CD4-positive, alpha-beta T cell treated with Interleukin-10 for 1 hour (primary cell): ENCODE measurements at places on chromosomes 16 and 17.

- no peak for DNase-seq
Observed at GRCh38 chr17:60724647-60725046, 47.0 kb downstream of the BCAS3 start.

- no peak for DNase-seq
Observed at GRCh38 chr16:15398618-15399316, 3.2 kb downstream of the MPV17L start.

- DNase-seq, result no peak
Observed at GRCh38 chr17:4851084-4851483, 17.9 kb downstream of the MINK1 start.

- no peak for DNase-seq
Observed at GRCh38 chr17:61208301-61209105, 191.1 kb upstream of the TBX2 start.

GRCh38 chr16:1494129-1494640 is 1.0 kb downstream of the TELO2 start:
- DNase-seq, result no peak

DNA sequence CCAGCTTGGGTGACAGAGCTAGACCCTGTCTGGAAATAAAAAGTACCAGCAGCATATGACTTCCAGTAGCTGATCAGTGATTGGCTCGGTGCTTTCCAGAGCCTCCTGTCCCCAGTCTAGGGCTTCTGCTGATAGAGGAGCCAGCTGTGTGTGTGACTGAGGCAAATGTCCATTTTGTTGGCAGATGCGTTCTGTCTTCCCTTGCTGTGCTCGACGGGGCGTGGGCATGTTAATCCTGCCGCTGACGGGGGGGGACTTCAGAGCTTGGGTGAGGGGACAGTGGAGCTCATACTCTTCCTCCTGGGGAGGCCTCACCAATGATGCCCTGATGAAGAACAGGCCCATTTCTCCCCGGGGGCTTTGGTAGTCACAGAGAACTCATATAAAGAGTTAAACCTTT is 14.6 kb downstream of the KCTD2 start:
- no peak for DNase-seq

DNA sequence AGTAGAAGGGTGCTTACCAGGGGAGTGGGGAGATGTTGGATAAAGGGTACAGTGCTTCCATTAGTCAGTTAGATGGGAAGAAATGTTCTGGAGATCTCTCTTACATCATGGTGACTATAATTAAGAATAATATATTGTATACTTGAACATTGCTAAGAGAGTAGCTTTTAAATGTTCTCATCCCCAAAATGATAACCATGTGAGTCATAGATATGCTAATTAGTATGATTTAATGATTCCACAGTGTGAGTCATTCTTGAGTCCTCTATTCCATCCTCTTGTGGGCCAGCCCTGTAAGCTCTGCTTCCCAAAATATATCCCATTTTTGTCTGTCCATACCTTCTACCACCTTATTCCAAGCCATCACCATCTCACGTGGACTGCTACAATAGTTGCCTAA is 80.6 kb upstream of the CDH11 start:
- no peak for DNase-seq

GRCh38 chr16:68033101-68033500 is 10.0 kb downstream of the DUS2 start:
- no peak for DNase-seq

- no peak for DNase-seq
Observed at GRCh38 chr17:15323131-15323530, 18.3 kb downstream of the TEKT3 start.

DNA sequence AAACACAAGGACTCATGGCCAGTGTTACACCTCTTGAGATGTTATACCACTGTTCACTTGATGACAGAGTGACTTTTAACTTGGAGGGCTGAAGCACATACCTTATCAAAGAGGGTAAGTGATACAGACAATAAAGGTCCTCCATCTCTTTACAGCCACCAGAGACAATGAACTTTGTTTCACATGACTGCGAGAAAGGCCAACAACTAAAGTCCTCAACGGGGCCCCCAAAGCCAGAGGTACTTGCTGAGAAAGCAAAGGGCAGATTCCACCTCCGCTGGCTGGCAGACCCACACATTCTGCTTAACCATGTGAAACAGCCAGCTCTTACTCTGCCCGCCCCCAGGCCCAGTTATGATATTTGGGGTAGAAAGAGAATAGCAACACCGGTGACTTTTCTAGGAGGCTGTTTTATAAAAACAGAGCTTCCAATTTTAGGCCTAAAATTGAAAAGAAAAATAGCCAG is 21.4 kb downstream of the DCUN1D3 start:
- DNase-seq, result no peak

- DNase-seq, result peak; percentile 99
Observed at GRCh38 chr17:7204828-7205461, 14.7 kb downstream of the DLG4 start.

DNA sequence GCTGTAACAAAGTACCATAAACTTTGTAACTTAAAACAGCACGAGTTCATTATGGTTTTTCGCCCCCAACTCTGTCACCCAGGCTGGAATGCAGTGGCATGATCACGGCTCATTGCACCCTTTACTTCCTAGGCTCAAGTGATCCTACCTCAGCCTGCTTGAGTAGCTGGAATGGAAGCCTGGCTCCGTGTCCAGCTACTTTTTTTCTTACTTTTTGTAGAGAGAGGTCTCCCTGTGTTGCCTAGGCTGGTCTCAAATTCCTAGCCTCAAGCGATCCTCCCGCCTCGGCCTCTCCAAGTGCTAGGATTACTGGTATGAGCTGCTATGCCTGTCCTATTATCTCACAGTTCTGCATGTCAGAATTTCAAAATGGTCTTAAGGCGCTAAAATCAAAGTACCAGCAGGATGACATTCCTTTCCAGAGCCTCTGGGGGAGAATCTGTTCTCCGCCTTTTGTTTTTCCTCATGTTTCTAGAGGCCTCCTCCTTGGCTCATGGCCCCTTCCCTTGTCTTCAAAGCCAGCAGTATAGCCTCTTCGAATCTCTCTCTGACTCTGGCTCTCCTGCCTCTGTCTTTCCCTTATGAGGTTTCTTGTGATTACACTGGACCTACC is 10.1 kb upstream of the PRM1 start:
- DNase-seq, result no peak

DNA sequence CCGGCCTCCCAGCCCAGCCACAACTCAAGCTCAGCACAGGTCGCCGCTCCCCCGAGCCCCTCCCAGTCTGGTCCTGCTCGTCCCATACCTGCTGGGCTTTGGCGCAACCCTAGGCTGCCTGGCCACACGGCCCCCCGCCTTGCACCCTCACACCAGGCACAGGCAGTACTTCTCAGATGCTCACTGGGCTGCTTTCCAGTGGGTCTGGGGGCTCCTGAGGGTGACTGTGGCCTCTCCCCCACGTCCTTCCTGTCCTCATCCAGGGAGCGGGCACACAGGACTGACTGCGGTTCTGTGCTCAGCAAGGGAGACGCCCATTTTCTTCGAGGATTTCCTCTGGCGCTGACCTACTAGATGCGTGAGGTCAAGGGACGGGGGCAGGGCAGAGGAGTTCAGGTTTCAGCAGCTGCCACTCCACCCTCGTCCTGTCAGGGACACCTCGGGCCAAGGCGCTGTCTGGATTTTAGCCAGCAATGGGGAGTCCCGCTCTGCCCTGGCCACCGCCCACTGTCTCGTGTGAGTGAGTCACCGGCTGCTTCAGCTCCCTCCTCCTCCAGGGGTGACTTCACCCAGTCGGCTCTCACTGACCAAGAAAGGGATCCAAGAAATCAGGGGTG is 115.8 kb downstream of the NPIPB11 start:
- peak; percentile 60 for DNase-seq

DNA sequence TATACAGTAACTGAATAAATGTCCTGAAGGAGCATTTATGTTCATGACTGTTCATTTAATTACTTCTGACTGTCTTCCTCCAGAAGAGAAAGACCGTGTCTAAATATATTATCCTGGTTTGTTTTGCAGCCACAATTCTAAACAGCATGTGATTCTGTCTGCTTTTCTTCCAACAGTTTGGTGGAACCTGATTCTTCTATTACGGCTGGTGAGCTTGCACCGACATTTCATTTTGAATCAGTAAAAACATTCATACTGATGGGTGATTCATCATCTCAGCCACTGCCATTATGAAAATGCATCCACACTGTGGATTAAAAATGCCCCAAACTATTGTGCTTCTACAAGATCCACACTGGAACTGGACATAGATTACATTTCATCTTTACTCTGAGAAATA is 16.9 kb downstream of the KNOP1 start:
- DNase-seq, result no peak

DNA sequence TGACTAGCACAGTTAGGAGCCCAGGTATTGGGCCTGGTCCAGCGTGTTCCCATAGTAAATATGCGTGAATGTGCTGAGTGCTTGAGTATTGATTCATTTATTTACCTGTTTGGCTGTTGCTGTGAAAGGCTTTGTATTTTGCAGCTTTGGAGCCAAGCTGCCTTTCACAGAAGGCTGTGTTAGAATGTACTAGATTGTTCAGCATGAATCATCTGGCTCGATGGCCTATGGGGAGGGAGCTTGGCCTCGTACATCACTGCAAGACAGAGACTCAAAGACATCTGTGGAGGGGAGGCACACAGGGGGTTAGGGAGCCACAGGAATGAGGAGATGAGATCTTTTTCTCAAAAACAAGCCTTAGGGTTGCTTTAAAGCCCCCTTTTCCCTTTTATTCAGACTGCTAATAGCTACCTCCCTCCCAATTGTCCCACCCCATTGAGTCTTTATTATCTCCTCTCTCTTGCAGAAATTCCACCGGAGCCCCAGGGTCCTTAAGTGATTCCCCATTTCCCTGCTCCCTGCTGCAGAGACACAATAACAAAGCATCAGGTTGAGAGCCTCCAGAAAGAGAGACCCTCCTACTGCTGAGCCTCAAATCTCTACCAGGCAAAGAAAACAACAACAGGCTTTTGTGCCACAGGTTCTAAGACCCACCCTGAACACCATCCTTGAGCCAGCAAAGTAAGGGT is 307.2 kb downstream of the ABCC12 start:
- no peak for DNase-seq

GRCh38 chr17:77037943-77038342 is 102.8 kb upstream of the SEC14L1 start:
- DNase-seq, result no peak

DNA sequence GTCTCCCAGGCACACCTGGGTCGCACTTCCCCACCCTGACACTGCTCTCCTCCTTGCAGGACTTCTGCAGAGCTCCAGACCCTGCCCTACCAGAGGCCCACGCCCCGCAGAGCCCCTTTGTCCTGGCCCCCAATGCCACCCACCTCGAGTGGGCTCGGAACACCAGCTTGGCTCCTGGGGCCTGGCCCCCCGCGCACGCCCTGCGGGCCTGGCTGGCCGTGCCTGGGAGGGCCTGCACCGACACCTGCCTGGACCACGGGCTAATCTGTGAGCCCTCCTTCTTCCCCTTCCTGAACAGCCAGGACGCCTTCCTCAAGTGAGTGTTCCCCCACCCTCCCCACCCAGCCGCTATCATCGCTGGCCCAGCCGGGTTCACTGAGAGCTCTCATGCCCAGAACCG is 79.6 kb downstream of the MGAT5B start:
- DNase-seq, result no peak

DNA sequence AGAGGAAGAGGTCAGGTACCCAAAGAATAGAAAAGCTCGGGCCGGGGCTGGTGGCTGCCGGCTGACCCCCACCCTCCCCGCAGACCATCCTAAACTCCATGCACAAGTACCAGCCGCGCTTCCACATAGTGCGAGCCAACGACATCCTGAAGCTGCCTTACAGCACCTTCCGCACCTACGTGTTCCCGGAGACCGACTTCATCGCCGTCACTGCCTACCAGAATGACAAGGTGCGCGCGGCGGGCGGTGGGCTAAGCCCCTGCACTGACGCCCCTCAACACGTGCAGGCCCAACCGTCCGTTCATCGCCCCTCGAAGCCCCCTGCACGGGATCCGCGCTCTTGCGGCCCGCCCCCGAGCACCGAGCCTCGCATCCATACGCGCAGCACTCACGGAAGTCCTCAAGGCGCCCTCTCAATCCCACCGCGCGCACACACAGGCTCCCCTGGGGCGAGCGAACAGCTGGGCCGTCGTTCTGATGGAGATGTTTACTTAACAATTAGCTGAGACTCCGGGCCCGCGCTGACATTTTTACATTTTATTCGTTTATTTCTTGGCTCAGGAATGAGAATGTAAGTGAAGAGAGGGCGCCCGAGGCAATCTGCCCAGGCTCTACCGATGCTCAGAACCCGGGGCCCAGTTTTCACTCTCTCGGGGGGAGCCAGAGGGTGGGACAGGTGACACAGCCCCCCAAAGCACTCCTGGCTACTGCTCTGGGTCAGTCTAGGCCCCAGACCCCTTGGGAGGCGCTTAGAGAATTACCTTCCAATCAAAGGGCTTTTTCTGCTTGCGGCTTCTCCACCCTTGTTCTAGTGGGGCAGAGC is 3.5 kb downstream of the TBX2 start:
- DNase-seq, result peak; percentile 19

DNA sequence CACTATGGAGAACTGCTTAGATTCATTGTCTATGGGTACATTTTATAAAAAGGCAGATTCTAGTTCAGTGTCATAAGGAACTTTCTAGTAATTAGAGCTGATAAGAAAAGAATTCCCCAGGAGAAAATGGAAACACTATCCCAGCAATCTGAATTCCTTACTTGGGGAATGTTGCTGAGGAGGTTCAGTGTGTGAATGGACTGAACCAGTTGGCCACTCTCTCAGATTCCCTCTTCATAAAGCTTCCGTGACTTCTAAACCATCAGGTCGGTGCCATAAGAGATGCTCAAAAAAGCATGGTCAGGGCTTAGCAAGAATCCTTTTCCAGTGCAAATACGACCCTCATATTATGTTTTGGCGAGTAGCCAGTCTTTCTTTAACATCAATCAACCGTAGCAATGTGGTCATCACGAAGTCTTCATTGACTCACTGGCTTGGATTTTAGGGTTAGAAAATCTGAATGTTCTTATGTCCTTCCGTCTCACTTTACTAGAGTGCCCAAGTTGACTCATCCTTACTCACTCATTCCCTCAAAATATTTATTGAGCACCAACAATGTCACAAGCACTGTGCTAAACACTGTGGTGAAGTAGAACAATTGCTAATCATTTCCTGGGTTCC is 102.7 kb upstream of the HLF start:
- no peak for DNase-seq

GRCh38 chr16:89286096-89286495 is 68.6 kb downstream of the ZNF778 start:
- no peak for DNase-seq

DNA sequence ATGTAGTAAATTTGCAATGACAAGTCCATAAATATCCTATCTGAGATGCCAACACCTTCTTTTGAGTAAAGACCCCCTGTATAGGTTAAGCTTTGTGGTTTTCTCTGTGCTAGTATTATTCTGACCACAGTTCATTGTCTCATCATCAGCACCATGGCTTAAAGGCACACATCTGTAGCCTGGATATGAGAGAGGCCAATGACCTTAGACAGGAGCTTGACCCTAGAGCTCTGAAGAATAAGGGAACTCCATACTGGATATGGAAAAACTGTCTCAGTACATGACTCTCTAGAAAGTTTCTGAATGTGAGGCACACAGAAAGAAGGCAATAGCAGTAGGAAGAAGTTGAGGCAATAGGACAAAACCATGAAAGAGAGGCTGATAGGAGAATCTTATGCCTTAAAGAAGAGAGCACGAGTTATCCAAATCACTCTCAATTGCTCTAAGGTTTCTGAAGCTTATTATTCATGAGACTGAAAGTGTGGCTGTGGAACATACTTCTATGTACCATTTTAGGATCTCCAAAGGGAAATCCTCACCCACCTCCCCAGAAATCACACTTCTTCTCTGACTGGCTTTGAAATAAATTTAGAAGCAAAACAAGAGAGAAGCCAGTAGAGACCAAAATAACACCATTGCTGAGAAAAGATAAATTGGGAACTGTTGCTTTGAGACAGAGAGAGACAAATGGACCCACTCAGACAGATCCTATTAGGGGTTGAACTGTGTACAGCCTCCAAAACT is 150.2 kb downstream of the ABCA8 start:
- DNase-seq, result no peak

GRCh38 chr17:526425-526824 is 173.8 kb upstream of the RPH3AL start:
- DNase-seq, result no peak
